ENCODE measurements at places on chromosomes 16 and 17.

DNA sequence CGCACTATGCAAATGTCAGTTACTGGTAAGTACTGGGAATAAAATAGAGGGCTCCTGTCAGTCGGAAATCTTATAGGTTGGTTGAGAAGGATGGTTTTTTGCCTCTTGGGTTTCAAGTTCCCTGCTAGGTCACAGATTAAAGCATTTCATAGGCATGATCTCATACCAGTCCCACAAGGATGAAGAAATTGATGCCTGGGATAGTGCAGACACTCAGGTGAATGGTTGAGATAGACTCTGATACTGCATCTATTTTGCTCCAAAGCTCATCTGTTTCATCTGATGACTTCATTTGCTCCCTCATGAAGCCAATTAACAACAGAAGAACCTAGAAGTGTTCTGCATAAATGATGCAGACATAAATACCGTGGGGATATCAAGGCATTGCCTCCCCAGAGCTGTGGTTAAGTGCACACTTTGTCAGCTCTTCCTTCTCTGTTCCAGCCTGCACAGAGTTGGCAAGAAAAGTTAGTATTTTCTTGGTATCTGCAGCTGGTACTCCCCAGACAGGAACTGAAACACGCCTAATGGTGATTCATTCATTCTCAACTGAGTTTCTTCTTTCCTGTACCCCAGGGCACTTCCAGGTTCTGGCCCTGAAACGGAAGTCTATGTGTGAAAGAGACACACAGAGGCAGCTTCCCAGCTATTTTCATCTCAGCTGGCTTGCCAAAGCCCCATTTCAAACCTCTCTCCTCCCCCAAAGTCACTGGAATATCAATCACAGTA is 418.3 kb upstream of the SALL1 start:
- no peak for DNase-seq

DNA sequence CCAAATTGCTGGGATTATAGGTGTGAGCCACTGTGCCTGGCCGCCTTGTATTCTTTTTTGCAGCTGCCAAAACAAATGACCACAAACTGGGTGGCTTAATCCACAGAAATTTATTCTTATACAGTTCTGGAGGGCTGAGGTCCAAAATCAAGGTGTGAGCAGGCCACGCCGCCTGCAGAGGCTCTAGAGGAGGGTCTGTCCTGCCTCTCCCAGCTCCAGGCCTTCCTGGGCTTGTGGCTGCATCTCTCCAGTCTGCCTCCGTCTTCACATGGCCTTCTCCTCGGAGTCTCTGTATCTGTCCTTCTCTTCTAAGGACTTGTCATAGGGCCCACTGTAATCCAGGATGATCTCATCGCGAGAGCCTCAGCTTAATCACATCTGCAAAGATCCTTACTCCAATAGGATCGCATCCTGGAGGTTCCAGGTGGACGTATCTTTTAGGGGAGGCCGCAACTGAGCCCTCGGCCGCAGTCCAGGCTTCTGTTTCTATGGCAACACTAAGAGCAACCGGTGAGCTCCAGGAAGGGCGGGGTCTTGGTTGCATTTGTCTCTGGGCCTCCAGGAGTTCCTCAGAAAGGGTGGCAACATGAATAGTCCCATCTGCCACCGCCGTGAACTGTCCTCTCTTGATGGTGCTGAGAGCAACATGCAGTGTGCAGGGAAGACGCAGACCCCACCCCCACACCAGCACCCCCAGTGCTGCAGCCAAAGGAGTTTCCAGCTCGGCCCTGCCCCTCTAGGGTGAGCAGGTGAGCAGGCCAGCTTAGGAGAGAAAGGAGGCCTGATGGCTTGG is 29.5 kb upstream of the CREBBP start:
- no peak for DNase-seq

DNA sequence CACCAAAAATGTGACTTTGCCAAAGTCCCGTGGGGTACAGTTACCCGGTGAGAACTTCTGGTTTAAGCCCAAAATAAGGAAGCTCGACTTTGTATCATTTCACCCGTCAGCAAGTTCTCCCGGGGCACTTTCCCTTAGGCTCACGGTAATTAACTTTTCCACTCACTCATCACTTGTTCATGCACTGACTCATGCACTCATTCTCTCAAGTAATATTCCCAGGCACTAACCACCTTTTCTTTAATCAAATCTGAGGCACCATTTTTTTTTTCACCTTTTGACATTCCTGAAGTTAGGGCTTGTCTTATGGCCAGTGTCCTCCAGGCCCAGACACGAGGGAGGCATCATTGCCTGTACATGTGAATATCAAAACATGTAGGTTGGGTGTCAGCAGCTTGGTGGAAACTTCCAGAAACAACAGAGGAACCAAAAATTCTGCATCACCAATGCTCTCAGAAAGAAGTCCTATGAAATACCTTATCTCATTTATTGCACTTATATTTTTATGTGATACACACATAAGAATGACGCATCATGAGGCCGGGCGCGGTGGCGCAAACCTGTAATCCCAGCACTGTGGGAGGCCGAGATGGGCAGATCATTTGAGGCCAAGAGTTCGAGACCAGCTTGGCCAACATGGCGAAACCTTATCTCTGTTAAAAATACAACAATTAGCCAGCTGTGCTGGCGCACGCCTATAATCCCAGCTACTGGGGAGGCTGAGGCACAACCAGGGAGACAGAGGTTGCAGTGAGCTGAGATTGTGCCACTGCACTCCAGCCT is 36.1 kb upstream of the ATP2C2 start:
- no peak for DNase-seq

- DNase-seq = no peak
Measured at GRCh38 chr17:10870336-10871050, 32.6 kb upstream of the PIRT start.

DNA sequence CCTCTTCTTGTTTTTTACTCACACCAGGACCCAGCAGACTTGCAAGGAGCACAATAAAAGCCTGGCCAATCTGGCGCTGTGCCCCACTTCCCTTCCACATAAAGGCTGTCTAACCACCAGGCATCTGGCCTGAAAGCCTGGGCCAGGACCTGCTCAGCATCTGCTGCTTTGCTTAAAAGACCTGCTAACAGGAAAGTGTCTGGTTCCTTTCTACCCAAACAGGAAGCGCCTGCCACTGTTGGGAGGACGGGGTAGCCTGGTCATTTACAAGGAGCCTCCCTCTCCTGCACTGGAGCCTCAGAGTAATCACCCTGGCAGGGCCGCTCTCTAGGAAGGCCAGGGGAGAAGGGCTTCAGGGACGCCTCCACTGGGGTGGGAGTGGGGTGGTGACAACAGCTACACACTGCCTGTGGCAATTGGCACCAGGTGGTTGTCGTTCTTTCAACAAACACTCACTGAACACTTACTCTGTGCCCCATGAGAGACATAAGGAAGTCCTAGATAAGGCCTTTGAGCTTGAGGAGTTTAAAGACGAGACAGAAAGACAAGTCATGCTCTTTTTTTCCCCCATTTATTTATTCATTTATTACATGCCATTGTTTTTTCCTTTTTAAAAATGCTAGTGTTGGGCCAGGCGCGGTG is 6.3 kb upstream of the MMP28 start:
- peak; percentile 20 for DNase-seq
